Bronchus fibroblast of lung (primary cell): ENCODE measurements at places on chromosomes 16 and 17. TPM values are rescaled to one million over a fixed set of nuclear protein-coding genes. Genes with fewer than 3 reads are reported as not detected.

CLEC3A gene
- not detected in 2 replicates for total RNA-seq

FBXW10 gene
- not detected in 2 replicates for total RNA-seq

C16orf74 gene
- 6.1 and 9.2 TPM in 2 replicates for total RNA-seq

KRTAP3-3 gene
- total RNA-seq = not detected in 2 replicates

CIBAR2 gene
- not detected in 2 replicates for total RNA-seq

SAT2 gene
- total RNA-seq = 34.1 and 35.5 TPM in 2 replicates

USH1G gene
- not detected in 2 replicates for total RNA-seq

CMC2 gene
- total RNA-seq = 54.3 and 56.2 TPM in 2 replicates

BRIP1 gene
- total RNA-seq = 7.4 and 9.9 TPM in 2 replicates

DPEP3 gene
- not detected in 2 replicates for total RNA-seq

C17orf50 gene
- not detected in 2 replicates for total RNA-seq

NOTUM gene
- not detected in 2 replicates for total RNA-seq

HES7 gene
- 0.17 and 0.89 TPM in 2 replicates for total RNA-seq

PCGF2 gene
- 2.9 and 3.6 TPM in 2 replicates for total RNA-seq

ADAD2 gene
- not detected in 2 replicates for total RNA-seq

CCT6B gene
- 0.15 and 0.17 TPM in 2 replicates for total RNA-seq

SLFN14 gene
- total RNA-seq = not detected in 2 replicates

TEX19 gene
- not detected in 2 replicates for total RNA-seq

XAF1 gene
- total RNA-seq = 0.59 and 1.5 TPM in 2 replicates

AOC3 gene
- under 0.01 and 0.15 TPM in 2 replicates for total RNA-seq

CACNG1 gene
- total RNA-seq = not detected in 2 replicates
